ENCODE measurements at places on chromosomes 13 and 19.
A peak's percentile ranks its signal among the peaks of the same experiment; 100 is the strongest.

DNA sequence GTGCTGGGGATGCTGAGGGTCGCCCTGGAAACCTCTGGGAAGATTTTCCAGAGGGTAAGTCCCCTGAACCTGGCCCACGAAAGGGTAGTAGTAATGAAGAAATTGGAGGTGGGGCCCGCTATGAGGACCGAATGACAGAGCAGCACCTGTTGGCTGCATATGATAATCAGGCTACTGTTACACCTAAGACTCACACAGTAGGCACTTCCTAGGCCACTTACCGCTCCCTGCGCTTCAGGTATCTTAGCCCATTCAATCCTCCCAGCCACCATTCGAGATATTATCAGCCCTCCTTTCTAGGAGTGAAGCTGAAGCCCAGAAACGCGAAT, 4.3 kb upstream of the LRFN3 start:
- no peak for DNase-seq

DNA sequence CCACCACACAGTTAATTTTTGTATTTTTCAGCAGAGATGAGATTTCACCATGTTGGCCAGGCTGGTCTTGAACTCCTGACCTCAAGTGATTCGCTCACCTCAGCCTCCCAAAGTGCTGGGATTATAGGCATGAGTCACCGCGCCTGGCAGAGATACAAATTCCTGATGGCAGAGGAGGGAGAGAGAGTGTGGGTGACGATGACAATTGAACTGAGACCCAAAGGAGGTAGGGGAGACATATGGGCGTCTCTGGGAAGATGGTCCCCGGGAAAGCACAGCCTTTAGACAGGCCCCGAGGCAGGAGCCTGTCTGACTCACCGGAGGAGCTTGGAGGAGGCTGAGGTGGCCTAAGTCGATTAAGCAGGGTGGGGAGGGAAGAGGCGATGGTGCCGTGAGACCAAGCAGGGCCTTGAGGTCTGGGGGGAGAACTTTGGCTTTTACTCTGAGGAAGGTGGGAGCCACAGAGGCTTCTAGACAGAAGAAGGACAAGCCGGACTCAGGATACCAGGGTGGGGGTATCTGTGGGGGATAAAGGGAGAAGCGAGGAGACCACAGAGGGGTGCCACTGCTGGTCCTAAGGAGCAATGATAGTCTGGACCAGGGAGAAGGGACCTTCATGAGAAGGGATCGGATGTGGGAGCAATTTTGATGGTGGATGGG, 38.2 kb downstream of the ARRDC2 start:
- DNase-seq: no peak

- no peak for DNase-seq
Measured at GRCh38 chr19:45123440-45123850, 30.5 kb downstream of the PPP1R37 start.

DNA sequence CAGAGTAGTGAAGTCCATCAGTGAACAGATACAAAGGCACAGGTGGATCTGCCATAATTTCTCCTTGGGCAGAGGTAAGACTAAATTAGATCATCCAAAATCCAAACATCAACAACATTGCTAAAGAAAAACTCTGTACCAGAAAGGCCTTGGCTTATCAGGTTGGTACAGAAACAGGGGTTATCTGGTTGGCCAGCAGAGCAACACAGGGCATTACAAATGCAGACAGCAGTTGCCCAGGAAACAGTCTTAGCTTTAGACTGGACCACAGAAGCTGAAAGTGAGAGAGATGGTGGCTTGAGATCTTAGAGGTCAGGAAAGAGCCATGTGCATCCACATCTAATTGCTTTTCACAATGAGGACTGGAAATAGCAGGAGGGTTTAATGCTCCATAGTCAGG, 26.6 kb upstream of the DGKH start:
- no peak for DNase-seq

DNA sequence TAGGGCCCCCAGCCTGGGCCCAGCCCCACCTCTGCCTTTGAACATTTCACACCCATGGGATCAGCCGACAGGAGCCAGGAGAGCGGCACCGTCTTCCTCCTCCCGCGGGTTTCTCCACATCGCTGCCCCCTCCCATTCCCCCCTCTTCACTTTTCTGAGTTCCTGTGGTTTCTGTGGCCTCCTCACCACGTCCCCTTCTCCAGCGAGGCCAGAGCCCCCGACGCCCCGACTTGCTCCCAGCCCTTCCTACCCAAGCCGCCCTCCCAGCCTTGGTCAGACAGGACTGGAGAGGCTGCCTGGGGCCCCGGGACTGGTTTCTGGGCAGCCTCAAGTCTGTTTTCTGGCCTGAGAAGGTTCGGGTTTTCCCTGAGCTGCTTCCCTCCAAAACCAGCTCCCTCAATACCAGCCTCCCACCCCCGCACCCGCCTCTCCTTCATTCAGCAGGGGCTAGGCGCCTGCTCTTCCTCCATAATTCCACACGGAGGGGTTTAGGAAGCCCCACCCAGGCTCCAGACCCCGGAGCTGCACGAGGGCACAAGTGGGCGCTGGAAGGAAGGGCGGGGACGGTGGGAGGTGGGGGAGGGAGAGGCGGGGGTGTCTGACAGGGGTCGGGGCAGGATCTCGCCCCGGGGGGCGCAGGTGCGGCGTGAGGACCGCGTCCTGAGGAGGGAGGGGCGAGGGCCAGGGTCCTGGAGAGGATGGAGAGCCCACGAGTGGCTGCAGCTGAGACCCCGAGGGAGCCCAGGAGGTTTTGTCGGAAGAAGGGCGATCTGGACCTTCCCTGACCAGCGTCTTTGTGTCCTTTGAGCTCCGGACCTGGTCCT, 4.0 kb upstream of the SIGLEC10 start:
- DNase-seq: no peak

DNA sequence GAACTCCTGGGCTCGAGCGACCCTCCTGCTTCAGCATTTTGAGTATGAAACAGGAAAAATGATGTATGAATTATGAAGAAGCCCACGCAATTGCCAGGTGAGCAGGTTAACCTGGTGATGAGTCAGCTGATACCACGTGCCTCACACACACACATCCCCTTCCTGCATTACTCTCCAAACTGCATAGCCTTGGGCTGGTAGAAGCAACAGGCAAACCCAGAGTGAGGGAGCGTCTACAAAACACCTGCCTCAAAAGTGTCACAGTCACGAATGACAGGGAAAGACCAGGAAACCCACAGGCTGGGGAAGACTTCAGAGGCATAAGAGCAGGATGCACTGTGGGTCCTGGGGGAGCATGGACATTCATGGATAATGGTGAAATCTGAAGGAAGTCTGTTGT, 192.8 kb upstream of the IRS2 start:
- DNase-seq: no peak

GRCh38 chr13:39729156-39729555, 73.7 kb downstream of the COG6 start:
- peak; percentile 71 for DNase-seq

- no peak for DNase-seq
Measured at GRCh38 chr13:110624766-110625756, 9.7 kb downstream of the NAXD start.

- DNase-seq: no peak
Measured at GRCh38 chr19:13195678-13196077, 45.5 kb downstream of the IER2 start.

GRCh38 chr13:27962128-27962841, 6.8 kb downstream of the CDX2 start:
- DNase-seq: no peak

- DNase-seq: no peak
Measured at GRCh38 chr19:8490873-8491272, 11.6 kb downstream of the PRAM1 start.
